ENCODE measurements at places on chromosomes 16 and 17.

DNA sequence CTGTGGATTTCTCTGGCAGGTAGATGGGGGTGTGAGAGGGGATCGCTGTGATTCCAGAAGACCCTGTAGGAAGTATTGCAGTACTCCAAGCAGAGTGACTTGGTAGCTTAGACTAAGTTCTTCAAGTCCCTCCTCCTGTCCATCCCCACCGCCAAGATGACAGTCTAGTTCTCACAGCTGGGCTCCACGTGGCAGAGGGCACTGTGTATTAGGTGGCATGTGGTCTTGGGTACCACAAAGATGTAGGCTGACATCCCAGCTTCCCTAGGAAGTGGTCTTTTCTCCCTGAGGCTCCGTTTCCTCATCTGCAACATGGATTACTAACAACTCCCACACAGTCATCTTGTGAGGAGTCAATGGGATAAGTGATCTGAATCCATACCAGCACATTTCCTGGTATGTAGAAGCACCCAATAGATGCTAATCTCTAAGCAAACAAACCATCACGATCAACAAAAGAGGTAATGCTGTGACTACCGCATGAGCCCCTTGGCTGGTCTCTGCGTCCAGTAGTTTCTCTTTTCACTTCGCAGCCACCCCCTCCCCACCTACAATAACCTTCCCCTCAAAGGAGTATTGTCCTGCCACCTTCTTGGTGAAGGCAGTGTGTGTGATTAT lies 349.1 kb upstream of the EEF2KMT start:
- DNase-seq: no peak

GRCh38 chr16:11788914-11789313 lies 8.1 kb downstream of the ZC3H7A start:
- DNase-seq: no peak

DNA sequence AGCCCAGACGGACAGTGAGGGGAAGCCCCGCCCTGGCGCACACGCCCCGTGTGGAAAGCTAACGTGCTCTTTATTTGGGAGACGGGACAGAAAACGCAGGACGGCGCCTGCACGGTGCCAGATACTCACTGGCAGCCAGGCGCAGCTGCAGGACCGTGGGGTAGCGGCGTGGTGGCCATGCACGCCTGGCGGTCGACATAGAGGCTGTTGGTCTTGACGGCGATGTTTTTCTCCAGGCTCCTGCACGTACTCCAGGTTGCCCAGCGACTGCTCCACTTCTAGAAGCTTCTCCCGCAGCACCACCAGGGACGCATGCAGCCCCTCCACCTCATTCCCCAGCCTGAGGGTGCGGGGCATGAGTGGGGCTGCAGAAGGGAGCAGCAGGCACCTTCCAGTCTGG lies 5.1 kb upstream of the C1QTNF8 start:
- no peak for DNase-seq

DNA sequence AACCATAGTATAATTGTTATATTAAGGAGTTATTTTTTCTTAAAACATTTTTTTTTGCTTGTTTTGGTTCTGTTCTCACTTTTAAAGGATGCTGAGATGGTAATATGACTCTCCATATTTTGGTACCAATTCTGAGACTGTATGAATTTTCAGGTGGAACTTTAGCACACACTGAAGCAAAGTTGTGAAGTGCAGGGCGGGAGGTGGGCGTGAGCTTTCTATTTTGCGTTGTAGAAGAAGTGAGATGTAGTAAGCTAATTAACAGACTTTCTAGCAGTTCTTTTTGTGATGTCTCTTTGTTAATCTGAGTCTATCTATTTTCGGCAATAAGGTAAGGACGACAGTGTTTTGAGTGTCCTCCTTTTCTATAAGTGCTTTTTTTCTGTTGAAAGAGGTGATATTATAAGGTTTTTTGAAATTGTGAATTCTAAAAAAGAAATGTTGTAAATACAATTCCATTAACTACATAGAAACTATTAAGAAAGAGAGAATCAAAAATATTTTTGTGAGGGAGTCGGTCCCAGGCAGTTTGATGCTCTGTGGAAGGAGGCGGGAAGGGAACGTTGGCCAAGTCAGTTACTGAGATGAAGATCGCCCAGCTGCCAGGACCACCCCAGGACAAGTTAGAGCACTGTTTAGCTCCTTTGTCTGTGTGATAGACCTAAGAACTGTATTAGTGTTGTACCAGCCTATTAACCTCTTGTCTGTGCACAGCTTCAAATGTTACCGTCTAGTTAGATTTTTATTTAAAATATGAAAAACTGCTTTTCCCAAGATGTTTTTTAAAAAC lies 65.0 kb downstream of the CCDC182 start:
- DNase-seq: no peak
